ENCODE measurements at places on chromosomes 16 and 17.

DNA sequence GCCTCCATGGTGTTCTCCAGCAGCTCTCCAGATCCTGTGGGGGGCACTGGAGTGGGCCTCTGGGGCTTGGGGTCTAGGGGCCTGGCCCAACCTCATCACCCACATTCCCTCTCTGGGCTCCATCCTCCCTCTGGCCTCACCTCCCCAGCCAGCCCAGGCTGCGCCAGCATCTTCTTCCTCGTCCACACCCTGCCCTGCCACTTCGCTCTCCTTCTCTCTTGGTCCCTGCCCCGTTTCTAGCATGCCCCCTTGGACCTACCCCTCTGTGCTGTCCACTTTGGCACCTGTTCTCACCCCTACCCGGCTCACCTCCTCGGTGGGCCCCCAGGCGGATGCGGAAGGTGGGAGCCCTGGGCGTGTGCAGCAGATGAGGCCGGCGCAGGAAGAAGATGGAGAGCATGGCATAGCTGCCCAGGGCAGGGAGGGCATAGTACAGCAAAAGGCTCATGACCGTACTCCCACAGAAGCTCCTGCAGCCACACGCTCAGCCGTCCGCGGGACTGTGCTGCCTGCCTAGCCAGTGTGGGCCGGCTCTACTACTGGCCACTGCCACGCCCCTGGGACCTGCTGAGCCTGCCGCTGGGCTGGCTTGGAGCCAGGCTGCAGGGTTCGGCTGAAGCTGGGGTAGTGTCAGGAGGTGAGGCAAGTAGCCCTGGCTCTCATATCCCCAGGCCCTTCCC is at the start of gene GDPD3:
TSS of gene GDPD3 (minus strand) at position 507 of the 680 bp plus-strand sequence. CDS start at position 448, 59 bp downstream.
- DNase-seq, result no peak

GRCh38 chr16:47469227-47469626 is 8.1 kb downstream of the PHKB start:
- DNase-seq, result no peak

DNA sequence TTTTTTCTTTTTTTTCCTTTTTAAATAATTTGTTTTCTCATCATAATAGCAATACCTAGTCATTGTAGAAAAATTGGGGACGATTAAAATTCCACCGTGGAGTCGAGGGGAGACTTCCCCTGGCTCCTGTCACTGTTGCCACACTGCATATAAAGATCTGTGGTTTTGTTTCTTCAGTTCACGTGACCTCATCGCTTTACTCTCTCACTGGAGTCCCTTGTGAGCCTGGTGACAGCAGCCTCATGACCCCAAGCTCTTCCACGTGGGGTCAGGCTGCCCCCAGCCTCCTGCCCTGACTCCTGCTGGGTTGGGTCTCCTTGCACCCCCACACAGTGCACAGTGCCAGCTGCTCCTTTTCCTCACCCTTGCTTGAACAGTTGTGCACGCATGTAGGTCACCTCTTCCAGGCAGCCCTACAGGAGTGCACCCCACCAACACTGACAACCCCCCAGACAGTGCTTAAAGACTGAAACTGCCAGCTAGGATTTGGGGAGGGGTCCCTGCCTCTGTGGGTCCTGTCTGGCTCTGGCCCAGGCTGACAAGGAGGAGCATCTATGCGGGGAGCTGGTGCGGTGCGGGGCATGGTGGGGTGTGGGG is 7.3 kb upstream of the METRNL start:
- DNase-seq, result no peak

DNA sequence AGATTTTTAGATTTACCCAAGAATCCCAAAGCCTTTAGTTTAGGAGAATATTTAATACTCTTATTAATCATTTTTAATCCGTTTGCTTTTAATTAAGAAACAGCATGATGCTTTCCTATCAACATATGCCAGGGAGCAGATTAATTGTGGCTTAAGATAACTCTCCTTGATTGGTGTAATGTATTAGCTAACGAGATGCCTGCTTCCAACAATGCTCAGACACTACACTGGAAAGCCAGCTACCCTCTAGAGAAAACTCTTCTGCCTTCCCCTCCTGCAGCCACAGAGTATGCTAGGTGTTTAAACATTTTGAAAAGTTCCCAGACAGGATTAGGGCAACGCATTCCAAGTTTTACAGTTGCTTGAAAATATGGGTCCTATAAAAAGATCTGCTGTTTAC is 142.2 kb downstream of the AATF start:
- DNase-seq, result no peak

GRCh38 chr17:45833920-45834319 is 10.8 kb upstream of the SPPL2C start:
- DNase-seq, result no peak

GRCh38 chr16:28905800-28906372 is 19.2 kb downstream of the RABEP2 start:
- DNase-seq, result no peak
